ENCODE measurements at places on chromosomes 6 and 20.

DNA sequence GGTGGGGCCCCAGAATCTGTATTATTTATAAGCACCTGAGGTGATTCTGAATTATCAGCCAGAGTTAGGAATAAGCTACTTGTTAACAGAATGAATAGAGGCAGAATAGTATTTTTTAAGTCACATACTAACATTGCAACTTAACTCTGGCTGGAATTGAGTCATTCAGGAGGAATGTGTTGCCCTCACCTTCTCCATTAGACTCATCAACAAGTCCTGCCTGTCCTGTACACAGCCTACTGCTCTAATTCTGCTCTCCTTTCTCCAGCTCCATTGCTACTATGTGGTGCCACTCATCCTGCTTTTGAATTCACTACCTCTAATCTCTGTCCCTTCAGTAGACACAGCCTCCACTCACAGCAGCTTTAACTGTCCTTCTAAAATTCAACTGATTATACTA is 669.4 kb downstream of the DHX35 start:
- DNase-seq, result no peak

GRCh38 chr6:45651301-45651700 is 273.6 kb upstream of the SUPT3H start:
- DNase-seq, result no peak

GRCh38 chr6:143694560-143694959 is 16.8 kb downstream of the PHACTR2 start:
- no peak for DNase-seq

DNA sequence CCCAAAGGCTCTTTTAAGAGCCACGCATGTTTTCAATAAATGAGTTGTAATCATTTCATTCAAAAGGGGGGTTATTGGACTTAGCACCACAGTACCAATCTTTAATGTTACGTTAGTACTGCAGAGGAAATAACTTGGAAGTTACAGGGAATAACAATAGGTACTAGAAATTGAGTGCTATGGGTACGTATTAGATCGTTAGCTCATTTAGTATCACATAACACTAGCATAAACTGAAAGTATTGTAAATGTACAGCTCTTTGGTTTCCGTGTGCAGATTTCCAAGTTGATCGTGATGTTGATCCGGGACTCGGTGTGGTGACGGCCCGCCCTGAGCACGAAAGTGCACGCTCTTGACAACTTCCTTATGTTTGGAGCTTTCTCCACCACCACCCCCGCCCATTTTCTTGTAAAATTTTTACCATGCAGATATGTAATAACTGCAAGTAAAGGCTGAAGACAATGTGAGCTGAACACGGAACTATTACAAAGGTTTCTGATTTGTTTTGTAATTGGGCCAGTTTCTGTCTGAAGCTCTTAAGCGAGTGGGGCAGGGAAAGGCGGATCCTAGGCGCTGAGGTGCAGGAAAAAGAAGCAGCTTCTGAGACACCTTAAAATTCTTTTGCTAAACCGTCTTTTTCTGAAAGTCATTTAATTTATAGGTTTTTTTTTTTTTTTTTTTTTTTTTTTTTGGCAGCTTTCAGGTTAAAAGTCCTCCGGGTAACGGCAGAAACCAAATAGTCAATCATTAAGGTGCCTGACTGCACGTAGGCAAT is 71.5 kb downstream of the HFE start:
- no peak for DNase-seq

GRCh38 chr6:125791151-125791819 is 525 bp downstream of the NCOA7 start:
- peak; percentile 50 for DNase-seq

DNA sequence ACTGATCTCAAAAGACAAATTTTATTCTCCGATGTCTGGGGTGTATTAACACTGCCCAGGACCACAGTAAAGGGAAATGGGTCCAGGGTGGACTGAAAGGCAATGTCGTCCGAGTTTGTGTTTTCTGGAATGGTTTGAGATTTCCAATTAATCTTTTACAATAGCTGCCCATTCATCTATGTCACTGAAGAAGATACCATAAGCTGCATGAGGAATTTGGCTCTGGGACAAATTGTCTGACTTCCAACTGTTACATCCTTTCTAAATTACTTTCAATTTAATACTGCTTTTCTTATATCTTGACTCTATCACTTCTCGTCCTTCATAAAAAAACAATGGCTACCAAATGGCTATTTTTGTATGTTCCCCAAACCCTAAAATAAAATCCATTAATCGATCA is 130.7 kb upstream of the KCNK16 start:
- DNase-seq, result no peak
